ENCODE measurements at places on chromosomes 1 and 21.

- DNase-seq: no peak
Measured at GRCh38 chr1:203534526-203534925, 40.6 kb downstream of the OPTC start.

DNA sequence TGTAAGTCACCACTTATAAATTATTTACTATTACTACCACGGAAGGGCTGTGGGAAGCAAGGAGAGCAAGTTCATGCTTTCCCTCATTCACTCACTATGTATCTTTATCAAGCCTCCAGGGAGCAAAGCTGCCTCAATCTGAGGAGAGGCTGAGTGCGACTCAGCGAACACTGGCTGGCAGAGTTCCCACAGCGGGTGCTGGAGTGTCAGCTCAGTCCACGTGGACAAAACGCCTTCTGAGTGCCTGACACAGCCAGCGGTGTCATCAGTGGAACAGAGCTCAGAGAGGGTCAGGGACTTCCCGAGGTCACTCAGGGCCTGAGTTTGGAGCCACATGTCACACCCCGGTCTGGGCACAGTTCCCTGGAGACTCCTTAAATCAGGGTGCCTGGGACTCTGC, 16.9 kb downstream of the MATN1 start:
- peak; percentile 75 for DNase-seq

DNA sequence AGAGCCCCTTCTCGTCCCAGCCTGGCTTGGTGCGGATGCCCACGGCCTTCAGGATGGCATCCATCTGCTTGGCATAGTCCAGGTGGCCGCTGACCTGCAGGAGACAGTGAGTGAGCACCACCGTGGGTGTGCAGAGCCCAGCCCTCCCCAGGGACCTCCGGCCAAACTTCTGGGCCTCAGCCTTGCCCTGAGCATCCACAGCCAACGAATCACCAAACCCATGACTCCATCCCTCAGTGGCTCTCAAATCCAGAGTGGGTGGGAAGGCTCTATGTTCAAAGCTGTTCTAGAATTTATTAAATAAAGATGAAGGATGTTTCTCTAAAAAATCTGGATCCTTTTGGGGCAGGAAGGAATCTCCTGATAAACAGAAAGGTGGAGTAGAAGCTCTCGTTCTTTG, 18.7 kb downstream of the HTR6 start:
- DNase-seq: no peak

DNA sequence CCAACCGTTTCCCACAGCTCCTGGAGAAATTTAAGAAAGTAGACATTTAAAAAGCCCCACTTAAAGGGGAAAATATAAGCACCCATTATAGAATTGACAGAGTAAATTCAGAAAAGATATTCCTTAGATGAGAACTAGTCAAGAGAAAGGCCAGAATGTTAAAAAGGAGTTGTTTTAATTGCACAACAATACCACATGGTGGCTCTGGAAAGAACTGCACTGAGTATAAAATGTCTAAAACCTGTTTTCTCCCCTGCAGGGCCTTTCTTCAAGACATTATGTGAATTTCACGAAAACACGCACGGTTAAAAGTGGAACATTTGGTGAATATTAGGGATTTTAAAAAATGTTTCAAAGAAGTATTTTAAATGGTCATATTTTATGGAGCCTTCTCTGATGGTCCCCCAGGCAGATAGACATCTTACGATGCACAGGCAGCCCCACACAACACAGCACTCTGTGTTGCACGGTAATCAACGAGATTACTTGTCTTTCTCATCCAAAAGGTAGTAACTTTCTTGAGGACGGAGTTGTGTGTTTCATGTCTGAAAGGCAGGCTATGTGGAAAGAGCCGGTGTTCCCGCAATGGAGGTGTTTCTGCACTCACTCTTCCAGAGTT, 101.9 kb downstream of the PRRX1 start:
- DNase-seq: peak; percentile 11

GRCh38 chr1:196660852-196661251, 9.0 kb downstream of the CFH start:
- DNase-seq: peak; percentile 60

- no peak for DNase-seq
Measured at GRCh38 chr21:42418886-42419285, 15.2 kb downstream of the UBASH3A start.

DNA sequence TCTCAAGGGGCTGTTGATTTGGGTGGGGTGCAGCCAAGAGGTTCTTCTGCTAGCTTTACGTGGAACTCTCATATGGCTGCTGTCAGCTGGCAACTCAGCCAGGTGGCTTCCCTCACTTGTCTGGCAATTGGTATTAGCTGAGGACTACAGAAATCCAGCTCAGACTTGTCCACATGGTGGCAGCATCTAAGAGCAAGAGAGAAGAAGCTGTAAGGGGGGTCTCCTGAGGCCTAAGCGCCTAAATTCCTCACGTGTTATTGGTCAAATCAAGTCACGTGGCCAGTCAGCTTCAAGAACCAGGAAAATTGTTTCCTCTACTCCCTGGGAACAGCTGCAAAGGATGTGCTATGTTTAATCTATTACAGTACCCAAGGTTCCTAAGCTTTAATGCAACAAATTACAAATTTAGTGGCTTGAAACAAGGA, 4.2 kb upstream of the DYRK3 start:
- peak; percentile 90 for DNase-seq

- no peak for DNase-seq
Measured at GRCh38 chr1:12173631-12174121, 6.9 kb downstream of the TNFRSF1B start.

GRCh38 chr1:240619906-240620621, 8.1 kb upstream of the GREM2 start:
- no peak for DNase-seq

DNA sequence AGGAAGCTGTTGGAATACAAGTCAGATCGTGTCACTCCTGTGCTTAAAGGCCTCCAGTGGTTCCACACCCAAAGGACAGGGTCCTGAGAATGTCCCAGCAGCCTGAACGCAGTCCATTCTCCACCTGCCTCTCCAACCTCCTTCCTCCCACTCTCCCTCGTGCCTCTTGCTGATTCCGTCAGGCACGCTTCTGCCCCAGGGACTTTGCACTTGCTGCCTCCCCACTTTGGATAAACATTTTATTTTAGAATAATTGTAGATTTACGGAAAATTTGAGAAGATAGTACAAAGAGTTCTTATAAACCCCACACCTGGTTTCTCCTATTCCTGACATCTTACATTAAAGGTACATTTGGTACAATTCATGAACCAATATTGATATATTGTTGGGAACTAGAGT, 28.4 kb upstream of the LDLRAP1 start:
- DNase-seq: no peak

DNA sequence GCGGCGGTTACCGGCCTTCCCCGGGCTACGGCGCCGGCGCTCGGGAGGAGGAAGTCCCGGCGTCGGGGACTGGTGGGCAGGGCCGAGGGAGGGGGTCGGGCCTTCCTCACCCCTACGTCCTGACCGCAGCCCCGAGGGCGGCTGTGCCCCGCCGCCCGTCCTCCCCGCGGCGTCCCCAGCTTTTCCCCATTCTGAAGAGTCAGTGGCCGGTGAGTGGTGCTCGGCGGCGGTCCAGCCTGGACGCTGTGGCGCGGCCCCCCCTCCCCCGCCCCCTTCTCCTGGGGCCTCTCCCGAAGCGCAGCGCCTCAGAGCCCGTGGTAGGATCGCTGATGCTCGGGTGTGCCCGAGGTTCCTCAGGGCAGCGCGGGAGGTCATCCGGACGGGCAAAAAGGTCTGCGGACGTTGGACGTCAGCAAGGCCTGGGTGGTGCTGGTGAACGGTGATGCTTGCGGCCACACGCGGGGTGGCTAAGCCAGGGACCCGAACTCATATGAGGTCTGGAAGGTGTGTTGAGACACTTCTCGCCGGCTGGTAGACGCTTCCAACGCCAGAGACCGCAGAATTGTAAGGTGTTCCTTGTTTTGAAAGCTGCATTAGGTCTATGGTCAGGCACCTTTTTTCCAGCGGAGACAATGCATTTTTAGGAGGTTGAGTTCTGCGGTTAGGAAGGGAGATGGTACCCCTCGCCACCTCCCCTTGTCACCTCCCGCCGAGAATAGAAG, 725 bp downstream of the SLC25A33 start:
- DNase-seq: peak; percentile 58

DNA sequence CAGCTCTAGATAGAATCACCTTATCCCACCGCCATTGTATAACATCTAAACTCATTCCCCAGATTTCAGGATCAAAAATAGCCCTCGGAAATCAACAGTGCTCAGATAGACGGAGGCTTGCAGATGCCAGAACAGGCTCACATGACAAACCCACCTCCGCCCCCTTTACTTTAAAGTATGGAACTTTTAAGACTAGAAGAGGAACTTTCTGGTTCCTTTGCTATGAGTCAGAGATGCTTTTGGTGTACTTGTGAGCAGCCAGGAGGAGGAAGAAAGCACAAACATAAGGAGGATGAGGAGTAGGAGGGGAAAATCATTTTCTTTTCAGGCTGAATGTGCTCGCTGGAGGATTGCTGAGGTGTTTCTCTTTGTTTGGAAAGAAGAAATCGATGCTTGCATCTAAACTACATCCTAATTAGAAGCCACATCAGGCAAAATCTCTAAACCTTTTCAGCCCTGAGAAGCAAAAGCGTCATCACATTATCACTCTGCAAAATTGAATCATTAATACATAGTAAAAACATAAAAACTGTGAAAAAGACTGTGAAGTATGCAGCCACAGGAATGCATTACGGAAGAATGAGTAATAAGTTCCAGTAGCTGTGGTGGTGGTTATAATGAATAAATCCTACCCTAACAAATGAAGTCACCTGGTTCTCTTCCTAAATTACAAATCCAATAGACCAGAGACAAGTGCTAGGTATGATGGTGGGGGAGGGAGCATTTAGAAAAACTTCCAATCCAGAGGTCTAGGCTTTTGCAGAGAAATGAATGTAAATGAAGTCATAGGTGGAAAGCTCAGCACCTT, 251.3 kb downstream of the KCNH1 start:
- no peak for DNase-seq

GRCh38 chr1:19305880-19306279, 6.1 kb downstream of the AKR7A2 start:
- no peak for DNase-seq

DNA sequence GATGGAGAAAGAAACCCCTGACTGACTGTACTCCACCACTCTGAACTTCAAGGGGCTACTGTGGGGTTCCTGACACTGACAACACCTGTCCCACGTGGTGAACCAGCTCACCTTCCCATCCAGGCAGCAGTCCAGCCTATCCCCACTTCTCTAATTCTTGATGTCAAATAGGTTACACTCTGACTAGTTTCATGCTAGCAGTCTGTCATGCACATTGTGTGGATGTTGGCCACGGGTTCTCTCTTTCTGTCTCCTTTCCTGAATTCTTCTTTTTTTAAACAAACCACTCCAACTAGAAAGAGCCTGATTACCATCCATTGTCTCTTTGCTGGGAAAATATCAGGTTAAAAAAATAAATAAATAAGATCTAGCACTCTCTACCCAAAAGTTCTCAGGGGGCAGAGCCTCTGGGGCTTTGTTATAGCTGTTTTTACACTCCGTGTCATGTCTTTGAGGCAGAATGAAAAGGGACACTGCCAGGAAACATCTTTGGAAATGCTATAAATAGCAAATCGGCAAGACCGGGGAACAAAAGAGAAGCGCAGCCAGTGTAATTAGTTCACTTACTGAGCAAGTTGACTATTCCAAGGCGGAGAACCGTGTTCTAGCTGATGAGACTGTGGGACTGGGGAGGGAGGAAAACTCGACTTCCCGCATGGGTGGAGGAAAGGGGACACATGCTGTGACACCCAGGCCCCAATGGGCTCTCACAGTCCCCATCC, 356.1 kb downstream of the OMA1 start:
- no peak for DNase-seq

DNA sequence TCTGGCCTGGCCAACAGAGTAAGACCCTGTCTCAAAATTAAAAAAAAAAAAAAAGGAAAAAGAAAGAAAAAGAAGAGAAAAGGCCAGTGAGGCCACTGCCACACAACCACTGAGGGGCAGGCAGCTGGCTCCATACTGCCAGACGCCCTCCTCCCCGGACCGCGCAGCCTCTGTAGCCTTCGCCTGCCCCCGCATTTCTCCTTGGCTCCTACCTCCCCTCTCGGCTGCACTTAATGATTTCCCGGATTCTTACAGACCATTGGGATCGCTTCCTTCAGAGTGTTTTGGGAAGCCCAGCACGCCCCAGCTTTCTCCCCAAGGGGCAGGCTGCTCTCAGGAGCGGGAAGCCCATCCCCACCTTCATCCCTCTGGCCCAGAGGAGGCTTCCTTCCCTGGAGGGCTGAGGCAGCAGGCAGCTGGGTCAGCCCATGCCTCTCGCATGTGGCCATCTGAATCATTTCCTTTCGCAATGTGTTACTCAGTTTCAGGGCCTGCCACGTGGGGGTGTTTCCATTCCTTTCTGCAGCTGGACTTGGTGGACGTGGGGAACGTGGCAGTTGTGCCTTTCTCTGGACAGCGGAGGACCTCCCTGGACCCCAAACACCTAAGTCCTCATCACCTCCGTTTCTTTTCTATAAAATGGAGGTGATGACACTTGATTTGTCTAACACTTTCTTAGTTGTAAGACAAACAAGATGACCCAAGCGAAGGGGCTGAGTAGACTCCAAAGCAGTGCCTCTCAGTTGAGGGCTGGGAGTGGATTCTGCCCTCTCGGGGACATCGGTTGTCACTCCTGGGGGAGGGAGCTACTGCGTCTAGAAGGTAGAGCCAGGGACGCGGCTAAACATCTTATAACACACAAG, 2.3 kb downstream of the SLC2A5 start:
- no peak for DNase-seq

GRCh38 chr1:42951588-42951987, 7.1 kb downstream of the SLC2A1 start:
- no peak for DNase-seq

DNA sequence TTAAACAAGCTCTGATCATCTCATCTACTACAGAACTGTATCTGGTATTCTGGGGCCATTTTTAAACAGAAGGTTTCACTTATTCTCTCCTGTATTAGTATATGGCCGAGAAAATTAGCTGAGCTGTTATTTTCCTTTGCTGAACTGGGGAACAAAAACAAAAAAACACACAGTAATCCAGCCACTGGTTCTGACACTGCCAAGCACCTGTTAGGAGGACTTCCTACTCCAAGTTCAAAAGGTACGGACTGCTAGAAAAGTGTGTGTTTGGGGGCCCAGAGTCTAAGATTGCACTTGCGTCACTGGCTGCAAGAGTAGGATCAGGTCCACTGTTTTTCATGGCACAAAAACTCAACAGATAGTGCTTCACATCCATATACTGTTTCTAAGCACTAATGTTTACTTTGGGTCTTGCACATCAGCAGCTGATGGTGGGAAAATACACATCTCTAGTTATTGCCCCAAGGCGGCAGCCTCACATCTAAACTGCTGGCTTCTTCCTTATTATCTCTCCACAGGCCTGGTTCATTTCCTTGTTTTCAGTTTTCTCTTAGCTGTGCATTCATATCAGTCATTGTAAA, 226.1 kb downstream of the FGGY start:
- peak; percentile 4 for DNase-seq

DNA sequence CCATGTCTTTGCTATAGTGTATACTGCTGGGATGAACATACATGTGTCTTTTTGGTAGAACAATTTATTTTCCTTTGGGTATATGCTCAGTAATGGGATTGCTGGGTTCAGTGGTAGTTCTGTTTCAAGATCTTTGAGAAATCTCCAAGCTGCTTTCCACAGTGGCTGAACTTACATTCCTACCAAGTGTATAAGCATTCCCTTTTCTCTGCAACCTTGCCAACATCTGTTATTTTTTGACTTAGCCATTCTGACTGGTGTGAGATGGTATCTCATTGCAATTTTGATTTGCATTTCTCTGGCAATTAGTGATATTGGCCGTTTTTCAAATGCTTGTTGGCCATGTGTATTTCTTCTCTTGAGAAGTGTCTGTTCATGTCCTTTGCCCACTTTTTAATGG, 37.5 kb upstream of the ANGPTL1 start:
- DNase-seq: no peak

- peak; percentile 53 for DNase-seq
Measured at GRCh38 chr1:110554871-110555801, 36.2 kb upstream of the KCNA10 start.

GRCh38 chr1:233730809-233731208, 116.9 kb downstream of the KCNK1 start:
- DNase-seq: no peak

Measured in NCI-H1092 treated with DMSO at 0.1 percent for 48 hours (cell line).